ENCODE measurements at places on chromosomes 6 and 20. TPM values are rescaled to one million over a fixed set of nuclear protein-coding genes. Genes with fewer than 3 reads are reported as not detected.

Gene CDH4
- 0.14 TPM for total RNA-seq

- DNase-seq: no peak
Observed at GRCh38 chr6:37182736-37183590, 13.0 kb downstream of the PIM1 start.

GRCh38 chr20:54173653-54174456 is at the start of gene CYP24A1:
CYP24A1 (minus strand) TSS chr20:54173986; CDS start chr20:54173579, 407 bp downstream.
- DNase-seq: no peak

Gene HSPA12B
- total RNA-seq: not detected

- peak; percentile 88 for DNase-seq
Observed at GRCh38 chr20:327186-328026, 2.1 kb downstream of the SOX12 start.

DNA sequence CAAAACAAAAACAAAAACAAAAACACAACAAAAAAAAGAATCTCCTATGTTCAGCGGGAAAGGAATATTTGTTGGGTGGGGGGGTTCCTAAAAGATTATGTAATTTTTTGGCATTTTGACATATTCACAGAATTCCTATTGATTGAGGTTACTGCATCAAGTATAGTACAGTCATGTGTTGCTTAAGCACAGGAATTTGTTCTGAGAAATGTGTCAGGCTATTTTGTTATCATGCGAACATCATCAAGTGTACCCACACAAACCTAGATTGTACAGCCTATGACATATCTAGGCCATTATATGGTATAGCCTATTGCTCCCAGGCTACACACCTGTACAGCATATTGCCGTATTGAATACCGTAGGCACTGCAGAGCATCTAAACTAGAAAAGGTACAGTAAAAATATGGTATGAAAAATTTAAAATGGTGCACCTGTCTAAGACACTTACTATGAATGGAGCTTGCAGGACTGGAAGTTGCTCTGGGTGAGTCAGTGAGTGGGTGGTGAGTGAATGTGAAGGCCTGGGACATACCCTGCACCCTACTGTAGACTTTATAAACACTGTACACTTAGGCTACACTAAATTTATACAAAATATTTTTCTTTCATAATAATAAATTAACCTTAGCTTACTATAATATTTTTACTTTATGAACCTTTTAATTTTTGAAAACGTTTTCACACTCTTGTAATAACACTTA is 110.6 kb downstream of the CDKAL1 start:
- DNase-seq: no peak

DNA sequence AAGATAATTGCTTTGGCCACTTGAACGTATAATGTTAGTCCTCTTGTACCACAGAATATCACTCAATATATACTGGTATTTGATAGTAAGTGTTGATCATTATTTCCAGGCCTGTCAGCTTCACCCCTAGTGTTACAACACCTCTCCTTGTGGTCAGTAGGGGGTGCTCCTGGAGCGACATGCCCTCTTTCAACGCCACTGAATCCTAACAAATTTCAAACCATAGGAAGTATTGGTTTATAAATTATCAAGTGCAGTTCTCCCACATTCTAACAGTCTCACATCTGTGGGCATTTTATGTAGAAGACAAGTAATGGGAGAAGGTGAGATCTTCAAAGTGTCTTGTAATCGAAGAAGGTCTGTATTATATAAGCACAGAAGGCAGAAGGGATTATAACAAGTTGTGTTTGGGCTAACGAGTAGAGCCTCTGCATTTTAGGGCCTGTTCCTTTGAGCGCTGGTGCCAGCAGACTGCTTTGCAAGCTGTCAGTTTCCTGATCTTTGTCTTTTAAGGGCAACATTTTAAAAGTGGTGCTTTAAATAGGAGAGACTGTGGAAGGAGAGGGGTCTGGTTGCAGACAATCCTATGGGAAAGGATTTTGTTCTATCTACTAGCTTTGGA is 57.1 kb upstream of the CEP162 start:
- DNase-seq: no peak

Gene FAM229B
- 4.5 TPM for total RNA-seq

DNA sequence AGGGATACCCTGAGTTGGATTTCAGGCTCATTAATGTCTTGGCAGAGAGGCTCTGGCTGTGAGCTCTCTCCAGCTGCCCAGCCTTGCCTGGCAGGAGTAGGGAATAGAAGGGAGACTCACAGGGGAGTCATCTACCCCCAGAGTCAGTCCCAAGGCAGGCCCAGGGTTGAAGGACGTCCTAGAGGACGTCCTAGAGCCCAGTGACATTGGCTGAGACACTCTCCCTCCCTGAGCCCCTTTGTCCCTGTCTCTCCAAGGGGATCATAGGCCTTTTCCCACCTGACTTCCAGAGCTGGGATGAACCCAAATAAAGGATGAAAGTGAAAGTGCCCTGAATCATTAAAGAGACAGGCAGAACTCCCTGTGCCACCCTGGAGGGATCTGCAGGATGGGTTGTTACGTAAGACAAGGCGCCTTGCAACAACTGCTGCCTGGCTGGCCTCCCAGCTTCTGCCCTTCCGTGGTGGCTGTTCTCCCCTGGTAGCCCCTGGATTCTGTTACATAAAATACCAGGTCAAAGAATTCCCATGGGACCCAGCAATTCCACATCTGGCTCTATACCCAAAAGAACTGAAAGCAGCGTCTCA is 53.6 kb upstream of the SIRPA start:
- no peak for DNase-seq

Gene GLP1R
- total RNA-seq: not detected

GRCh38 chr6:84568971-84569370 is 195.4 kb downstream of the TBX18 start:
- DNase-seq: no peak

DNA sequence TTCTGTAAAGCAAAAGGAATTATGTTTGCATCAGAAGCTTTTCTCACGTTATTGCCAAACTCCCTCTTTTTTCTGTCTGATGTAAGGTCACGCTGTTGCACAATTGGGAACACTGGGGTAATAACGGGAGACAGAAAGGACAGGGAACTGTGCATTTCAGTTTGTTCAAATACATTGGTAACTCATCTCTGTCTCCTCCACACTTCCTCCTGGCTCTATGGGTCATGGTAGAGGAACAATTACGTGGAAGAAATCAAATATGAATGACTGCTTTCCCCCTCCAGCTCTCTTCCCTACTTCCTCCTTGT is 132.2 kb upstream of the TNFAIP3 start:
- DNase-seq: peak; percentile 94

Gene ZNF292
- 8.5 TPM for total RNA-seq

DNA sequence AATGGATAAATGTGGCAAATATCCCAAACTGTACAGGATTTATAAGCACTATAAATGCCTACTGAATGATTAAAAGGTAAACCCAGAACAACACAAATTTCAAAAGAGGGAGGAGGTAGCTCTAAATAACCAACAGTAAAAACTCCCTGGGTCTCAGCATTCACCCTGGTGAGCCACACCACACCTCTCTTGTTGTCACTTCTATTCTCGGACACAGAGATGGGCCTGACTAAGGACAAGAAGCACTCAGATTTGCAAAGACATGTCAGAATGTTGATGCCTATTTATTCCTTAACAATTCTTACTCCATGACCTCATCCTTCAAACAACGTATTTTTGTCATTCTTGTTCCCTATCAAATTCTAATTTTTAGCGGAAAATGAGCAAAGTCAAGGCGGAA is 14.7 kb downstream of the TNFRSF21 start:
- DNase-seq: no peak

Gene PTK6
- 2.2 TPM for total RNA-seq

DNA sequence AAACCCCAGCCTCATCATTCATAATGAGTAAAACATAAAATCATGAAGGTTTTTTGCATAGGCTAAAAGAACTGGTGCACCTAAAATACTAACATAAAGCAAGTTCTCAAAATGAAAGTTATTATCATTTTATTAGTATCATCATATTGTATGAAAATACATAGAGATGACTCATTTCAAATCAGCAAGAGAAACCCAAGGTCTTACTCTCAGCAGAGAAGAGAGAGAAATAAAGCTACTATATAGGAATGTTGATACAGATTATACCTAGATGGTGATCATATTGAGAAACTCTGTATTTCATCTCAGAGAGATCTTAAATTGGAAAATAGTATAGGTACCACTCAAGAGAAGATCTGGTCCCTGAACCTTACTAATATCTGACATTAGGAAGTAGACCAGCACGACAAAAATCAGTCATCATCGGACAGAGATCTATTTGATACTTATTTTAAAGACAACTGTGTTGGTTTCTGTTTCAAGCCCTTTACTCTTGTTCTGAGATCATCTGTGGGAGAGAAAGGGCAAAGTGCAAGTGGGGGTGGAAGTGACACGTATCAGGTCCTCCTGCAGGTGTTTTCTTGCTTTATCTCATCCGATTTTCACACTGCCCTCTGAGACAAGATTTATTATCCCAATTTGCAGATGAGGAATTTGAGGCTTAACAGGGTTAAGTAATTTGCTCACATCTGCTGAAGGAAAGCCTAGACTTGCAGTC is 532.3 kb downstream of the MAFB start:
- DNase-seq: no peak

DNA sequence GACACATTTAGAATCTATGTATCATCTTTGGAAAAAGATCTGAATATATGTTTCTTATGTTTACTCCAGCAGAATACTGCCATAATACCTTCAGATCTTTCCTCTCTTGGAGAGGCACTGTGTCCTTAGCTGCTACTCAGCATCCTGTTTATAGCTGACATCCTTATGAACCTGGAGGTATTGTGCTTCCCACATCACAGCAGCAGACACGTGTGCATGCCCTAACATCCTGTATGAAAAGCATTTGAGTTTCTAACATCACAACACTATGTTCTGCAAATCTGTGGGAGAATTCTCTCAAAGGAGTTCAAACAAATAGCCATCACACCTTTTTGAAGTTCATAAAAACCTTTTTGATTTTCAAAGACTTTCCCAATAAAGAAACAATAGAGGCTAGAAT is 216.0 kb downstream of the GJA1 start:
- DNase-seq: no peak

GRCh38 chr6:125022391-125022989 is 60.3 kb downstream of the RNF217 start:
- no peak for DNase-seq

DNA sequence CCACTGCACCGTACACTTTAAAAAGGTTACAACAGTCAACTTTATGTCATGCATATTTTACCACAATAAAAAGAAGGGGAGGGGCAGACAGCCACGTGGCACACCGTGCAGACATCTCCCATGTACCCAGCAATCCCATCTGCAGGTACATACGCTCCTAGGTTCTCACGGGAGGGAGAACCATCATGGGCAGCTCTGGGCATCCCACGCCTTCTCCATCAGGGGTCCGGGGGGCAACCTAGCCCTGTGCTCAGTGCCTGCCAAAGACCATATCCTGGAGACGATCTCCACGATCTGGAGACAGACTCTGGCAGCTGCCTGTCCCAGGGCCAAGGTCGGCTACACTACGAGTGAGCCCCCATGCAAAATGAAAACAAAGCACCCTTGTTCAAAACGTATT is 2.5 kb upstream of the BNIP5 start:
- no peak for DNase-seq

DNA sequence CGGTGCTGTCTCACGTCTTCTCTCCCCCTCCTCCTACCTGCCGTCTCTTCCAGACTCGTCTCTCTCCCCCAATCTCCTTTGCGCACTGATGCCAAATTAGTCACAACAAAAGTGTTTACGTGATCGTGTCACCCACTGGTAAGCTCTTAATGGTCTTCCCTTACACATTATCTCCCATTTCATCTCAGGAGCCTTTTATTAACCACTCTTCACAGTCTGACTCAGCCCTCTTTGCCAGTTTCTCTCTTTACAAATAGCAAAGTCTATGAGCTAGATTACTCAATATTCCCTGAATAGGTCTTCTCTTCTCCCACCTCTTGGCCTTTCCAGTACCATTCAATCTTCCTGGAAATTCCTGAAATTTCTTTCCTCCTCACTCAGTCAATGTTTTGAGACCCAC is 247.0 kb downstream of the ESR1 start:
- DNase-seq: no peak

Gene BTN1A1
- total RNA-seq: not detected

Gene COL9A3
- total RNA-seq: 5.8 TPM

Gene SCGN
- total RNA-seq: not detected

Gene GSTA3
- not detected for total RNA-seq

DNA sequence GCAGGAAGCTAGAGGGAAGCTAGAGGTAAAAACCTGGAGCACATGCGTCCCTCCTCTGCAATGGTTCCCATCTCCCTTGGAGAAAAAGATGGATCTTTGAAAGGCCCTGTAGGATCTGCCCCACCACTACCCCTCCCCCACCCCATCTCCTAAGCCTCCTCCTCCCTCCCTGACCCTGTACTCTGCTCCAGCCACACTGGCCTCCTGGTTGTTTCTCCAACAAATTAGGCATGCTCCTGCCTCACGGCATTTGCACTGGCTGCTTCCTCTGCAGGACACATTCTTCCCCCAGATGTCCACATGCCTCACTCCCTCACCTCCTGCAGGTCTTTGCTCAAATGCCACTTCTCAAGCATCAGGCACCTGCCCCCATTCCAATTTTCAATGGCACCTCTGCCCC is 45.5 kb downstream of the UBE2V1 start:
- DNase-seq: no peak

DNA sequence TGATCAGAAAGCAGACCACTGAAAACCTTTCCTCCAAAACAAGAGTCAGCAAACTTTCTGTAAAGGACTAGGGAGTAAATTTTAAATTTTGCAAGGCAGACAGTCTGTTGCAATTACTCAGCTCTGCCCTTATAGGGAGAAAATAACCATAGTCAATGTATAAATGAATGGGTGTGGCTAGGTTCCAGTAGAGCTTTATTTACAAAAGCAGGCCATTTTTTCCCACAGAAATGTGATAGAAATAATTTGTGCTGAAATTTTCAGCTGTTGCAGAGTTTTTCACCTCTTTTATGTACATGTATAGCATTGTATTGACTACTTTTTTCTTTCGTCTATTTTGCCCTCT is 7.7 kb downstream of the AMD1 start:
- DNase-seq: no peak
